ENCODE measurements at places on chromosomes 13 and 19. TPM values are rescaled to one million over a fixed set of nuclear protein-coding genes. Genes with fewer than 3 reads are reported as not detected.

LAIR1 gene
- total RNA-seq, result 15.3 TPM

ZNF284 gene
- total RNA-seq, result 0.64 TPM

SELENOV gene
- not detected for total RNA-seq

FGF22 gene
- 0.65 TPM for total RNA-seq

MIR17HG gene
- 6.4 TPM for total RNA-seq

SYNE4 gene
- 2.1 TPM for total RNA-seq

DAND5 gene
- total RNA-seq, result not detected

FFAR2 gene
- total RNA-seq, result not detected

LIN7B gene
- total RNA-seq, result 2.7 TPM

SSC5D gene
- 0.36 TPM for total RNA-seq

- DNase-seq, result peak; percentile 60
Observed at GRCh38 chr19:54430306-54431254, 15.3 kb downstream of the TTYH1 start.

GRCh38 chr13:112968380-112968909 lies 569 bp upstream of the MCF2L start:
- peak; percentile 75 for DNase-seq

DNA sequence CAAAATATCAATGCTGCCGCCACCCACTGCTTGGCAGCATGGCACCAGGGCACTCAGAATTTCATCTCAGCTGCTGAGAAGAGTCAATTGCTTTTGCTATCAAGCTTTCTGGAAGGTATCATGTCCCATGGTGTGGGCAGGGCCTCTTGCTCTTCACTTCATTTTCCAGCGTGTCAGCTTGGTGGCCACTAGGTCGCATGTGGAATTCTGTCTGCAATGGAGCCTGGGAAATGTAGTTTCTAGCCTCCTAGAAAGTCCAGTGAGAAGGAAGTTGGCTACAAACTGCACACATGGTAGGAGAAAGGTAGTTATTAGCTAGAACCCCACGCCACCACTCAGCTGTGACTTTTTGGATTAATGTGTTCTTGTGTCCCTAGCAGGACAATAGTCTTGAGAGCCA lies 105.3 kb downstream of the MYO16 start:
- DNase-seq, result no peak

DNA sequence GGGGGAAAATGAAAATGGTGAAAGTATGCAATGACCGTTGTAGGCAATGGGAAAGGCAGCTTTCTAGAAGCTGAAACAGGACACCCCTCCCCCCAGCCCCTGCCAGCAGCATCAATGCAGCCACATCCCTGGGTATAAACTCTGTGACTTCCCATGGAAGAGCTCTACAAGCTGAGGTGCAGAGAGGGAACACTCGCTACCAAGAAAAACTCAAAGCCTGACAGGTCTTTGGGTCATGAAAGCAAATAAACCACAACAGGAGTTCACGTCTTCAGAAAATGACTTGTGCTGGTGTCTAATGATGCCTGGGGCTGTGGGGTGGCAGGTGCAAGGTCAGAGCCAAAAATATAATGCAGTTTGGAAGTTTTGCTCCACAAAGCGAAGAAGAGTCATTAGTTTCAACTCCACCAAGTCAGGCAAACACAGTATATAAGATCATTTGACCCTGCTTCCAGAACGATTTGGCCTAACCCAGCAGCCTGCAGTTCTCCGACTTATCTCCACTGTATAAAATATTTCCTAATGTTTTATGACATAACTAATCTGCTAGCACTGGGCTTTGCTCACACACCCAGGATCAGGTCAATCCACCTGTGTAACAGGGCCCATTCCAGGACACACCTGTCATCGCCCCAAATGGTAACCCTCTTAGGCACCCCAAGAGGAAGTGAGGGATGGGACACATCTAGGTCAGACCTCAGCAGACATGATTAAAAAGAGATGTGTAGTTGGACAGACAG lies 102.1 kb downstream of the IRS2 start:
- DNase-seq, result no peak

- no peak for DNase-seq
Observed at GRCh38 chr13:48731001-48731658, 77.4 kb downstream of the CYSLTR2 start.

DNA sequence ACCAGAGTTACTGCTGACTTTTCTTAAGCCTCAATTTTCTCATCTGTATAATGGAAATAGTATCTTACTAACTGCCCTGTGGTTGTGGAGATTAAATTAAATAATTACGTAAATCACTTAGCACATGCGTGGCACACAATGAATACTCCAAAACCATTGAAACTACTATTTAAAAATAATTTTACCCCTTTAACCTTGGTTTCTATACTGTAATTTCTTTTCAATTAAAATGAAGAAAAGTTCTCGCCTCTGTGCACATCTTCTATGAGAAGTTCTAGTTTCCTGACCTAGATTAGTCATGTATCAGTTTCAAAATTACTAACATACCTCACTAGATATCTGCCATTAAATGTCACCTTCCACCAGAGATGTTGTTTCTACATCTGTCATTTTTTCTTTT lies 5.7 kb downstream of the SLITRK1 start:
- DNase-seq, result no peak

GRCh38 chr19:3251229-3251628 lies 26.8 kb downstream of the CELF5 start:
- DNase-seq, result no peak

- DNase-seq, result no peak
Observed at GRCh38 chr19:13109361-13110098, 6.9 kb upstream of the LYL1 start.

- DNase-seq, result no peak
Observed at GRCh38 chr13:28267497-28267896, 129.2 kb downstream of the PAN3 start.

DNA sequence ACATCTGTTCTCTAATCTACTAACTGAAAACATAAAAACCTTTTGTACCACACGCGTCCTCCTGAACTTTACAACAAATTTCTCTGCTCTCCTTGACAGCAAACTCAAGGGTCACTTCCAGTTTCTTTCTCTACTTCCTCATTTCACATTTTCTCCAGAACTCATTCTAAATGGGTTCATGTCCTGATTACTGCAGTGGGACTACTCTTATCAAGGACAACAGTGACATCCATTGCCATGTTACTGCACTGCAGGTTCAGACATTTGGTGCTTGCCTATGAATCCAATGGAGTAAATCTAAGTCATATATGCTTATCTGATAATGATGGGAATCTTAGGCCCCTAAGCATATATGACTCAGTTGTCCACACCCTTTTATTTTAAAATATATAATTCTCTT lies 35.3 kb downstream of the FPR3 start:
- no peak for DNase-seq

GRCh38 chr13:103066079-103066780 lies at the start of gene SLC10A2:
Gene SLC10A2, minus strand, starts transcription at chr13:103066417. Its CDS starts 168 bp downstream, at chr13:103066249.
- no peak for DNase-seq

DNA sequence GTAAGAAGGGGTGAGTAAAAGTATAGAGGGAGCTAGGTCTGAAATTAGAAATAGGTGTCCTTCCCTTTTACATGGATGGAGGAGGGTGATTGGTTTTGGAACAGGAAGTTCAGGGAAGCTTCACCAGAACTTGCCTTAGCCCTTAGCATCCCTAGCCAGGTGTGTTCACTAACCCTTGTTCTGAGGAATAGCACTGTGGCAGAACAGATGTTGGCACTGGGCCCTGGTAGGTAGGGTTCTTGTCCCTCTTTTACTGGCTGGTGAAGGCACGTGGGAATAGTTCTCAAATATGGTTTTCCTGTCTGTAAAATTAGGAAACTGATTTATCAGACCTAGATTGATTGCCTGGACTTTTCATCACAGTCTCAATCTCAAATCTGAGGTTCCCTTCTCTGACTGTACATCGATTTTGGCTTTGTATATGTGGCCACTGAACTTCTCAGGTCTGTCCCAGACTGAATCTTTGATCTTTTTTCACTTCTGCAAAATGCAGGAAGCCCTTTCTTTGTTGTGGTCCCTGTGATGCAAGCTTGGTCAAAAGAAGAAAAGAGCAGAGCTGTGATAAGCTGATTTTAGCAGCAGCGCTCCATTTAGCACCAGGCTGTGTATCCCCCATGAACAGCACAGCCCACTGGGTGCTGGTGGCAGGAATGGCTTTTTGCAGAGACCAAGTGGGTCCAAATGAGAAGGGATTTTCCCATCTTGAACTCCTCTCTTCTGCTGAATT lies 86.2 kb upstream of the HTR2A start:
- DNase-seq, result no peak

DNA sequence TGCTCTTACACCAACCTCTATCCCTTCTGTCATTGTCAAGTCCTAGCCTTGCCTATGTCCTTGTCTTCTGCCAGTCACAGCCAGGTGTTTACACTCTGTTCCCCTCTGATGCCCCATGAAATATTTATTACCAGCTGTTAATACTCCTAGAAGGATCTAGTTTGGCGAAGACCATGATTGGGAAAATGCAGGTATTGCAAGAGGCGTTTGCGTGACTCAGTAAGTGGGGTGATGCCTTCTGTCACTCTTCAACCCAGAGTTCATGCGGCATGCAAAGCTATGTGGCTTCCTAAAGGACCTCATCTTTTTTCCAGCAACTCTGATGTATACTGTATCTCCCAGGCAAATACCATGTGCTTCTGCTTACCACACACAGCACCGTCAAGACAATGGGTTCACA lies 81.8 kb upstream of the GJB6 start:
- DNase-seq, result no peak

GRCh38 chr13:108425056-108425455 lies 155.5 kb downstream of the TNFSF13B start:
- DNase-seq, result no peak

- DNase-seq, result no peak
Observed at GRCh38 chr19:55693336-55693974, 18.4 kb downstream of the EPN1 start.

DNA sequence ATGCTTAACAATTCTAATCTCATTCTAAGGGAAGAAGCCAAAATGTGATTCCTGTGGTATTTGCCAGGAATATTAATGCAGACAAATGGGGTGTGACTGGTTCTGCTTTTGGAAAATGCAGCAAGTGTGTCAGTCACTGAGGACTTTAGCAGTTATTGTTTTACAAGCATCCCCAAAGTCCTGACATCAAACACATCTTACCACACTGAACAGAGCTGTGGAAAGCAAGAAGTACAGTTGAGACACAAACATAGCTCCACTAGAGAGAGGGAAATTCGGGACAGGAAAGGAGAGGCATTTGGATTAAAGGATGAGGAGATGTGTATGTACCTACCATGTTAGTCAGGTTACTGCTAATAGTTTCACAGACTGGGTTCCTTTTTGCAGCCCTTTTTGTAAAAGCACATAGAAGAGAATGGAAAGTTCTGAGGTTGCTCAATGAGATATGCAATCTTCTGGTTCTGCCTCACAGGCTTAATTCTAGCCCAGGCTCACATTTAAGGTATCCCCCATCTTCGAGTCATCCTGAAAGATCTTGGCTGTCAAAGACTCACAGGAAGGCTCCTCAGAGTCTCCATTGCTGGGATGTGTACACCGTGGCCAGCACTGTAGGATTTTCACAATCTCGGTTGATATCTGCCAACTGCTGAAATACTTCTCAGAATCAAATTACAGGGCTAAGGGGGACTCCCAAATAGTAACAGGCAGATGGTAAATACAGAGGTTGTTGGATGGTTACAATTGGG lies 316.6 kb downstream of the DNAJC15 start:
- no peak for DNase-seq

All from CD8-positive, alpha-beta T cell (primary cell).